Activated naive CD8-positive, alpha-beta T cell treated with anti-CD3 and anti-CD28 coated beads for 36 hours (primary cell): ENCODE measurements at places on chromosomes 12 and 14.

DNA sequence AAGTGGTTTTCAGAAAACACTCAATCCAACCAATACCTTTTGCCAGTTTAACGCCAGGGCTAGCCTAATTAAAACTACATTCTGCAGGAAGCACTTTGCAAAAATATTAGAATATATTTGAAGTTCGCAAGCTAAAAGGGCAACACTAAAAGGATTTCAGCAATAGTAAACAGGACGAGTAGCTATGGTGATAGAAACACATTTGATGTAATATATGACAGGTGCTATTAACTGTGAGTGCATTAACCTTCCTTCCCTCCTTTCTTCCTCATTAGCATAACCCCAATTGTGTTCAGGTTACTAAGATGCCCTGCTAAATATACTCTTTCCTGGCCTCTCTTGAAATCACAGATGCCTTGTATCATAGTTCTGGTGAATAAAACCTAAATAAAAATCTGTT is 85.6 kb upstream of the TMCC3 start:
- DNase-seq, result no peak

GRCh38 chr14:90483117-90483516 is 86.3 kb downstream of the CALM1 start:
- no peak for DNase-seq

DNA sequence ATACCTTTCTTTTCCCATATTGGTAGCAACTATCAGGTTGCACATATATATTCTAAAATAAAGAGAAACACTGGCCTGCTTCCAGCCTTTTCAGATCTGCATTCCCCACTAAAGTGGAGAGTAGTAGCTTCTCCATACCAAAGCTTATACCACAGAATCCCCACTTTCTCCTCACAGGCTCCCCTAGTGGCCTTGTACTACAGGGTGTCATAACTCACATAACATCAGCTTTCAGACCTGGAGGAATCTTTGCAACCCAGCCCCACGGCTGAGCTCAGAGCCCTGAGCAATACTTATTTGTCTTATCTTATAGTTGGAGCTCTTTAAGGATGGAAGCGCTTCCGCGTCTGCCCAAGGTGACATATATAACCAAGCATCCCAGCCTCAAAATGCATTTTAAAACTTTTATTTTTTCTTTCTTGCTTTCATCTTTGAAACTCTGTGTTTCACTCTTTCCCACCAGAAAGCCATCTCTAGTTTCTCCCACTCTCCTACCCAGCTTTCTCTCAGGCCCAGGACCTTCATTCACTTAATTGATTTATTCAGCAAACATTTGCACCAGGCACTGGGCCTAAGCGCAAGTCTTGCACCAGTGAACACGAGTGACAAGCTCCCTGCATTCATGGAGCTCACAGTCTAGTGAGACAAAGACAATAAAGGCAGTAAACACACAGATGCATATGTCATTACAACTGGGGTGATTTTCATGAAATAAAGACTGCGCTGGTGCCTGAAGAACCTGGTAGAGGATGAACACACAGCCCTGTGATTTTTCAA is 254.7 kb downstream of the IPO8 start:
- DNase-seq, result no peak

GRCh38 chr12:90653040-90653439 is 301.9 kb downstream of the CCER1 start:
- no peak for DNase-seq

- DNase-seq, result no peak
Measured at GRCh38 chr12:104351057-104351983, 47.8 kb downstream of the EID3 start.

DNA sequence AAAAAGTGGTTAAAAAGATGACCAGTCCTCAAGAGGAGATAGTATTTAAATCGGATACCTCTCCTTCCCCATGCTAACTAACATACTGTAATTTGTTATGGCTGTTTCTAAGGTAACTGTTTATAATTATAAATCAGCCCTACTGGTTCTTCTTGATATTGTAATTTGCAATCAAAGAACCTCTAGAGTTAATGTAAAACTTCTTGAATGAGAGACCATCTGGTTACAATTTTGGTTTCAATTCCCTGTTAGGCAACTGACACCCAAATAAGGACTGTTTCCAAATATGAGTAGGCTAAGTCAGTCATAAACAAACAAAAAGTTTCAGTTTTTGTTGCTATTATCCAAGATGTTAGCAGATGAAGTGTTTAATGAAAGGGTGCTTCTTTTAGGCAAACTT is 120.2 kb upstream of the DNM1L start:
- DNase-seq, result no peak

- no peak for DNase-seq
Measured at GRCh38 chr14:89364316-89364715, 52.7 kb downstream of the FOXN3 start.

- no peak for DNase-seq
Measured at GRCh38 chr14:85752175-85752574, 222.2 kb downstream of the FLRT2 start.

- no peak for DNase-seq
Measured at GRCh38 chr14:52900731-52901130, 50.1 kb downstream of the FERMT2 start.

DNA sequence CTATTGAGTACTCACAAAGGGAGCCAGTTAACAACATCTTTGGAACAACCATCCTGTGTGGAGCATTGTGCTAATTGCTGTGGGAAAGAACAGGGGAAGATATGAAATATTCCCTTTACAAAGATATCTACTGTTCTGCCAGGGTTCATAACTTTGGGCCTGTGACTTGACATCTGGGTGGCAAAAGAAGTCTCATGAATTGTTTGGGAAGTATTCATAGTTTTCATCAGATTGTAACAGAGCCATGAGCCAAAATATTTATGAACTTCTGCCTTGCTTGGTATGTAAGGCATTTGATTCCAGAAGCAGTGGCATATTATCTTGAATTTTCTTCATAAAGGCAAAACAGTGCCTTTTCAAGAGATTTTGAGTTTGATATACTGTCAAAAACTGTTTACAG is 816.2 kb downstream of the DIO2 start:
- no peak for DNase-seq

GRCh38 chr14:70254476-70254961 is 65.8 kb upstream of the SLC8A3 start:
- peak; percentile 33 for DNase-seq

DNA sequence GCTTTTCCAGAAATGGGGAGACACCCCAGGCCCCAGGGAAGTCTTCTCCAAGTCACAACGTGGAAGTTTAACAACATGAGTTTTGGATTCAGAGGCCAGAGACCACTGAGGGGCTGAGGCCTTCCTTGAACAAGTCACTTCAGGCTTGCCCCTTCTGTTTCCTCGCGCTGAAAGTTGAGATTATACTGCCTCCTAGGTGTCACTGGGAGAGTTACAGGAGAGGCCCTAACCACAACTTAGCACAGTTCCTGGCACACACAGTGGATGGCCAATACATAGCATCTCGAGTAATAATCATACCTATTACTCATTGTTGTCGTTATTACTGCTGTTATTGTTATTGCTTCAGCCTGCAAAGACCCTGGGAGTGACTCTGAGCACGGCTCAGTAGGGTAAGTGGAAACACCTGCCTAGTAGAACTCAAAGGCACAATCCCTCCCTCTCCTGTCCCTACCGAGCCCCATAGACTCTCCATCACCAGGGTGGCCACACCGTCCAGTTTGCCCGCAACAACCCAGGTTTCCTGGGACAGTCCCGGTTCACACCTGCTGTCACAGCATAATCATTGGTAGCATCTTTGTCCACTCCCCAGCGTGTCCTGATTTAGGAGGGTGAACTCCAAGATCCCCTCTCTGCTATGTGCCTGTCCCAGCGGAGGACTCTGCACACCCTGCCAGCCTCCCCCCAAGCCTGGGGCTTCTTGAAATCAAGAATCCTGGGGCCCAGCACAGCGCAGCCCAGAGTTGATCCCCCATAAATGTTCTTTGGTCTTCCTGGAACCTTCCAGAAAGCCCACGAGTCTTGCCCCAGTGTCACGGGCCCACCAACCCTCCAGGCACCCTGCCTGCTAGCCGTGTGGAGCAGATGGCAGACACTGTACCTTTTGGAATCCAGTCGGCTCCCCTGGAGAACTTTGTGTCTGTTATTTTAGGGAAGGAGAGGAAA is 85.0 kb downstream of the SYNE3 start:
- no peak for DNase-seq

DNA sequence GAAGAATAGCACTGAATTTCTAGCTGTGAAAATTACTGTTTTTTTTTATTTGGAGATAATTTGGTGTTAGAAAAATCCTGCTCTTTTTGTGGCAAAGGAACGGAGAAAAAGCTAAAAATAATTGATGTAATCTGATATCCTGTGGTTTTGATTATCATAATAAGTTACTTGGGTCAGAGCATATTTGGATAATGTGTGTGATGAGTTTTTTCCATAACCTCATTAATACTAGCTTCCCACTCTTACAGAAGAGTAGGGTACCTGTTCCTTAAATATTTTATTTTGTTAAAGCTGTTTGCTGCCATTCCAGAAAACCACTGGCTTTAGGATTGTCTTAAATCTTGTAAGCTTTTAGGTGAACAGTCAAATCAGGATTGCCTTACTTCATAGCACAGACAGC is 4.7 kb downstream of the PSMC6 start:
- DNase-seq, result no peak

DNA sequence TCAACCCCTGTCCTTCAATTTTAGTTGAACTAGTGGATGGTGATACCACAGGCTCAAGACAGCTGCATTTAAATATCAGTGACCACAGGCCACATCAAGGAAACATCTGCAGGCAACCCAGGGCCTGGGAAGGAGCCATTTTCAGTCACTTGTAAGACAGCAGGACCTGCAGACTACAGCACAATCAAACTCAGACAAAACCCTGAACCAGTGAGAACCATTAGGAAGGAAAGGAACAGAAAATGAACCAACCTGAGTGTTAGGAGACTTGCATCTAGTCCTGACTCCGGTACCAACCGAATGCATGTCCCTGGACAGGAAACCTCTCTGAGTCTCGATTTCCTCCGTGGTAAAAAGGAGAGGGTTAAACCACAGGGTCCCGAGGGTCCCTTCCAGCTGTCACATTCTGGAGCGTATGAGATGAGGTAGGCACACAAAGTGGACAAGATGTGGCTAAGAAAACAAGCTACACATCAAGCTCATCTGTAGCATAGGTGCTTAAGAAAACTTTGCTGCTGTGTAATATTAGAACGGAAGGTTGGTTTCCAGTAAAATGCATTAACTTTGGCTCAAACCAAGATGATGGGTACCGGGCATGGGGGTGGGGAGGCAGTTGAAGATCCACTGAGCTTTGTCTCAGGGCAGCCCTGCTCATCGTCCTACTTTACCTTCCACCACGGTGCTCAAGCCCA is 1.6 kb upstream of the CDKN1B start:
- DNase-seq, result peak; percentile 48

DNA sequence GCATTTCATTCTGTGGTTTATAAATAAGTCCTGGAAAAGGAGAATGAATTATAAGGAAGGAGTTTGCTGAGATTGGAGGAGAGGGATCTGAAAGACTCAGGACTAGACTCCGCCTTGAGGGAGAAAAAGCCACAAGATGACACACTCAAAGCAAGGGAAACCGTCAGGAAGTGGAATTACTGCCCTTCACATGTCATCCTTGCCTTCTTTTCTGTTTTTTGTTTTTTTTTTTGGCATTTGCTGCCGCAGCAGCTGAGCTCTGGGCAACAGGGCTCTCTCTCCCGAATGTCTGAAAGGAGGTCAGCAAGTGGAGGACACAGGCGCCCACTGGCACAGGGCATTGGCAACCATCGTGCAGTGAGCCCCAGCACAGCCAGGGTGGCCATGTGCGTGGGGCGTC is 344.9 kb downstream of the DPF3 start:
- DNase-seq, result no peak

- no peak for DNase-seq
Measured at GRCh38 chr12:23888396-23889068, 60.9 kb downstream of the SOX5 start.

GRCh38 chr14:91348845-91349465 is 68.7 kb downstream of the CCDC88C start:
- DNase-seq, result no peak

GRCh38 chr14:38505973-38506249 is 250.0 kb upstream of the CLEC14A start:
- no peak for DNase-seq

DNA sequence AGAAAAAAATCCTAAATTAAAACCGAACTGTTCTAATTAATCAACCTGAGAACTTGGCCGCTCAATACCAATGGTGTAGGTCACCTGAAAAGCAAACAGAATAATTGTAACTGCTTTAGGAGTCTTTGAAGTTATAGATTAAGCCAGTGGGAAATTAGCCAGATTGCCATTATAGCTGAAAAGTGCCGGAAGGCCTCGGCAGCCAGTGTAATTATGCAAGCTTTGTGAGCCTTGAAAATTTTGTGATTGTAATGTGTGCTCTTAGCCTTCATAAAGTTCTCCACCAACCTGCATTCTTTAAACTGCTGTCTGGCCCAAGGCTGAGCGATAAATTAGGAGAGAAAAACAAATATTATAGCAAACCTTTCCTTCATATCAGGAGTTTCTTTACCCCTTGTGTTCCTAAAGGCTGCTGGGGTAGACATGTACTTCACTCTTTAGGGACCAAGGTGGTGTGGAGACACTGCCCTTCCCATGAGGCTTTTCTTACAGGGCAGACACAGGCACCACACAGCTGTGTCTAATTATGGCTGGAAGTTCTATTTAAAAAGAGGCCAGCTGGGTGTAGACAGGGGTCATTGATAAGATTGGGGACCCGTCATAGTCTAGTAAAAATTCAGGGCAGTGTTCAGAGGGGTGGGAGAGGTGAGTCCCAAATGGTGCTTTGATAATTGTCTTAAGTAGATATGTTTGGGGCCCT is 991.2 kb downstream of the FLRT2 start:
- DNase-seq, result no peak

DNA sequence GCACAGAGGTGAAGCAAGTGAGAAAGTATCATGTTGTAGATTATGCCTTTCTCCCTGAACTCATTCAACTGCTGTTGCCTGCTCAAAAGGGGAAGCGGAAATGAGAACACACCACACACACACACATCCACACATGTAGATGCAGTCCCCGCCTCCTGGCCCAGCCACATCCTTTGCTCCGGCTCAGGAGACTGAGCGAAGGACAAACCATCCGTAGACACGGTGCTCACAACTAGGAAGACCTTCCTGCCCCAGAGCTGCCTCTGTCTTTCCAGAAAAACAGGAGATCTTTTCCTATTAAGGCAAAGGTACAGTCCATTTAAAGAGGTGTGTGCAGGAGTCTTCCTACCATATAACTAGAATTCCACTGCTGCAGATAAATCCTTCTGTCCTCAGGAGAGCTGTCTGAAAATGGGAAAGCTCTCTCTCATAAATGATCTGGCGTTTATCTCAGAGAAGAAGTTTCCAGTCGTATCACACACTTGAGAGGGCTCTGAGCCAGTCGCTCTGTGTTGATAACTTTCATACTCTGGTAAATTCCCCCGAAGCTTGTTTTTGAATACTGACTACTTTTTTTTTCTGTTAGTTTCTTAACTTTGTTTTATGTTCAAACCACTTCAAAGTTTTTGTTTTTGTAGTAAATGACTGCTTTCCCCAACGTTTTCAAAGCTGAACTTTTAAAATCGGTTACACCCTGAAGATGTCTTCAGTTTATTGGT is at the start of gene TESPA1:
TESPA1 (minus strand) TSS at position 105 of the 719 bp plus-strand sequence. CDS start 10,200 bp downstream, outside the sequence.
- peak; percentile 83 for DNase-seq

DNA sequence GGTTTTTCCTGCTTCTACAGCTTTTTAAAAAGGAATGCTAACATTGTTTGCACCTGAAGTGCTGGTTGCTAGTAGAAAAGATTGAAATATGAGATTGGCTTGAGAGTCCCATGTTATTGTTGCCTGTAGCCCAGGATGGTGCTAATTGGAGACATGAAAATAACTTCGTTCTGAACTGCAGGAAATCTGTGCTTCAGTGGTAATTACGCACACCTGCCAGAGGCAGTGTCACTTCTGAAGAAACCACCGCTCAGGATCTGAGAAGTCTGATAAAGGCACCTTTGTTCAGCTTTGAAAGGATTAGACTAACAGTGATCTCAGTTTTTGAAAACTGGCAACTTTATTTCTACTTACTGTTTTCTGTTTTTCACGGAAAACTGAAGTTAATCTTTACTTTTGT is 15.5 kb upstream of the ATP6V0A2 start:
- DNase-seq, result no peak
